NCI-H524 (cell line): ENCODE measurements at places on chromosomes 12 and 14.

DNA sequence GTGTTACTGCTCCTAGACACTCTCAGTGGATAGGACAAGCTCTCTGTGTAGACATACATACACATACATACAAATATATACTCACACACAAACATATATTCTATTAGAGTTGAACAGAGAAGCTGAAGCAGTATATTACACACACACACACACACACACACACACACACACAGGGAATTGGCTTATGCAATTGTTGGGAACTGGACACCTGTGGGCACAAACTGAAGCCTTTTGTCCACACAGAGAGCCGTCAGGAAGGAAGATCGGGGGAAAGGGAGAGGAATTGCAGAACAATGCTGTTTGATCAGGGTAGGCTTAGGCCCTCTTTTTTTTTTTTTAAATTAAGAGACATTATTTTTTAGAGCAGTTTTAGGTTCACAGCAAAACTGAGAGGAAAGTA, 180.7 kb upstream of the DDHD1 start:
- DNase-seq = no peak

GRCh38 chr12:50166799-50167048, 445 bp downstream of the CERS5 start:
- DNase-seq = no peak

GRCh38 chr14:100391724-100392123, 68.6 kb downstream of the SLC25A47 start:
- DNase-seq = peak; percentile 73

GRCh38 chr14:76713121-76713520, 48.1 kb upstream of the VASH1 start:
- DNase-seq = no peak

DNA sequence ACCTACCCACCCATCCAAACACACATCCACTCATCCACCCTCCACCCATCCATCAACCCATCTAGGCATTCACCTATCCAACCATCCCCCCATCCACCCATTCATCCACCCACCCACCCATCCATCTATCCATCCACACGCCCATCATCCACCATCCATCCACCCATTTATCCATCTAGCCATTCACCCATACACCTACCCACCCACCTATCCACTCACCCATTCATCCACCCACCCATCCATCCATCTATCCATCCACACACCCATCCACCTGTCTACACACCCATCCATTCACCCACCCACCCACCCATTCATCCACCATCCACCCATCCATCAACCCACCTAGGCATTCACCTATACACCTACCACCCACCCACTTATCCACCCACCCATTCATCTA, 72.6 kb upstream of the GALNT9 start:
- DNase-seq = no peak

- DNase-seq = peak; percentile 56
Observed at GRCh38 chr14:93219103-93219726, 12.2 kb downstream of the UBR7 start.

DNA sequence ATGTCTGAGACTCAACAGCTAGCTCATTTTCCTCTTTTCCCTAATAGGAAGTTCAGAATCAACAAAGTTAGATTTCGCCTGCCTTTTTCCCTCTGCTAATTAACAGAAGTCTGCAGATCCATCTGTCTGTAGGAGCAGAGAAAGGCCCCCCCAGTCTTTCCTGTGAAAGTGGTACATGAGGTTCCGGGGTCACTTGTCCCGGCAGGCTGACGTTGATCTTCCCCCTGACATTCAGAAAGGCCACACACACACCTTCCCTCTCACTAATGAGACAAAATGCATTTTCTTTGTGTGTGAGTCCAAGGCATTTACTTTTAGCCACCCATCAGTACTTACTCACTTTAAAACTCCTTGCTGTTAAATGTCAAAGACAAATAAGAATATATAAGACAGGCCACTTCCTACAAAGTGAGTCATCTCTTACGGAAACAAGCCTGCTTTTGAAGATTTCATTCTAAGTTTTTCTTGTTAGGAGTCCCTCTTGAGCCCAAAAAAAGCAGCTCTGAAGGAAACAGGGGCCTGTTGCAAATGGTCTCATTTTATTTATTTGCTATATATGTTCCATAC, 138.7 kb downstream of the TTC7B start:
- DNase-seq = no peak

DNA sequence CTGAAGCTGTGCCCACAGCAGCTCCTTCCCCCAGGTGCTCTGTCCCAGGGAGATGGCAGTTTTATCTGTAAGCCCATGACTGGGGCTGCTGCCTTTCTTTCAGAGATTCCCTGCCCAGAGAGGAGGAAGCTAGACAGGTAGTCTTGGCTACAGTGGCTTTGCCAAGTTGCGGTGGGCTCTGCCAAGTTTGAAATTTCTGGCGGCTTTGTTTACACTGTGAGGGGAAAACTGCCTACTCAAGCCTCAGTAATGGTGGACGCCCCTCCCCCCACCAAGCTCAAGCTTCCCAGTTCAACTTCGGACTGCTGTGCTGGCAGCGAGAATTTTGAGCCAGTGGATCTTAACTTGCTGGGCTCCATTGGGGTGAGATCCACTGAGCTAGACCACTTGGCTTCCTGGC, 124.7 kb downstream of the MSRB3 start:
- no peak for DNase-seq

DNA sequence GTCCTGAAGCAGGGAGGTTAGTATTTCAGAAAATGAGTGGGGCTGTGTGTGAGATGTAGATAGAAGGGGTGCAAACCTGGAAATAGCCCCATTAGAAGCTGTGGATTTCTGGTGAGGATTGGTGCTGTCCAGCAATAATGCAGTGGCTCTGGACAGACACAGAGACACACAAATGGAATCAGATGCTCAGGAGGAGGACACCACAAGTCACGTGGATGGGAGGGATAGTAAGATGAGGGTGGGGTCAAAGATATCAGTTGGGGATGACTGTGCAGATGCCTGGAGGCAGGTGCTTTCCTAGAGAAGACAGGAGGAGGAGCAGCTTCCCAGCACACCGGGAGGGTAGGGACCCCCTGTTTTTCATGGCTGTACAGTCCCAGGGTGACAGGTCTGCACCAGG, 136.5 kb downstream of the PLXNC1 start:
- no peak for DNase-seq

DNA sequence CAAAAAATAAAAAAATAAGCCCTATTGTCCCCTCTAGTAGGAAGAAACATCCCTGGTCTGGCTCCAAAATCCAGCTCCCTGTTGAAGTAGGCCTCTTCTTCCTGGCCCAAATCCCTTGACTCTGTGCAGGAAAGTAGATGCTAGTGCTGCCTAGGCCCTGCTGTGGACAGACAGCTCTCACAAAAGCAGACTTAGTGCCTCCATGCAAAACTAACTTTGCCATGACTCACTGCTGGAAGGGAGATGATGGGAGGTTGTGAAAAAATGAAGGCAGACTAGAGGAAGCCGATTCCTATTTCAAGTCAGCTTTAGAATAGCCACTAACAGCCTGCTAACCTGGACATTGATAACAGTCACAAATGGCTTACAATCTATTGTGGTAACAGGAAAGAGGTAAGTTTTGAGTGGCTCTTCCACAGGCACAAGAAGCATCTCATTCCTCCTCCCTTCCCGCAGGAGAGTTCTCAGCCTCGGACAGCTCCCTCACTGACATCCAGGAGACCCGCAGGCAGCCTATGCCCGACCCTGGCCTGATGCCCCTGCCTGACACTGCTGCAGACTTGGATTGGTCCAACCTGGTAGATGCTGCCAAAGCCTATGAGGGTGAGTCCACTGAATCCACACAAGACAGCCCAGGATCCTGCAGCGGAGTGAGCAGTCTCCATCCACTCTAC, 198.9 kb upstream of the RGS6 start:
- no peak for DNase-seq

GRCh38 chr12:28367326-28367725, 177.1 kb downstream of the CCDC91 start:
- DNase-seq = no peak

DNA sequence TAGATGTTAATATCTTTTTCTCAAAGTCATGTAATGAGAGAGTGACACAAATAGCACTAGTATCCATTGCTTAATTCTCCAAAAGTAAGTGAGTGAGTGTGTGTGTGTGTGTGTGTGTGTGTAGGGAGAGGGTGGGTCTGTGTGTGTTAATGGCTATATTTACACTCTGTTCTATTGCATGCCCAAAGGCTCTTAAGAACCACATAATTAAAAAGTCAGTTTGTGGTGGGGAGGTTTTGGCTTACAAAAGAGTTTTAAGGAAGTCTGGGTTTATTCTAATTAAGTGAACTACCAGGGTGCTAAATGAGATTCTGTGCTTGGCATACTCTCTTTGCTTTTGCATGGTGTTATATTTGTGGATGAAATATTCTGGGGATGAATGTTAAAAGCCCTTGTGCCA, 1897.6 kb upstream of the FLRT2 start:
- DNase-seq = peak; percentile 57

- no peak for DNase-seq
Observed at GRCh38 chr12:107335802-107336570, 242.6 kb upstream of the CRY1 start.

- DNase-seq = no peak
Observed at GRCh38 chr12:59820594-59821011, 224.8 kb downstream of the SLC16A7 start.

DNA sequence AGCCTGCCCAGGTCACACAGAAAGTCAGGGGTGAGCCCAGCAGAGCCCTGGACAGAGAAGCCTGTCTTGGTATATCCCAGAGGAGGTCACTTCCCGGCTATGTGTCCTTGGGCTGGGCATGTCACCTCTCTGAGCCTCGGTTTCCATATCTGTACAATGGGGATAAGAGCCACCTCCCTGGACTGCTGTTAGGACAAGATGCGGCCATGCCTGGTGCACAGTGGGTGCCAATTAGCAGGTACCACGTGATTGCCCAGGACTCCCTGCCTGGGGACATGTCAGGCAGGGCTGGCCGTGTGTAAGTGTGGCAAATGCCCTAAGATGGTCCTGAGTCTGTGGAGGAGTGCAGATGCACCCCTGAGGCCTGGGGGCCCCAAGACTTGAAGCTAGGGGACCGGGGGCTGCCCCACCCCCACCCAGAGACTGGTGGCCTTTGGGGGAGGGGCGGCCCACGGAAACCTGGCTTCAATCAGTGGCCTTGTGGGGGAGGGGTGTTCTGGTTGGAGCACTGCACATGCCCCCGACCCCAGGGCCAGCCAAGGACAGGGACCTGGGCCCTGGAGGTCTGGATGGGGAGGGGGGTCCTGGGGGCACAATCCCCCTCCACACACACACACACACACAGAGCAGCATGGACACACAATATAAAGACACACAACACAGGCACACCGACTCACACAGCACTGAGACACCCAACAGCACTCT, 878 bp downstream of the TMEM119 start:
- no peak for DNase-seq

DNA sequence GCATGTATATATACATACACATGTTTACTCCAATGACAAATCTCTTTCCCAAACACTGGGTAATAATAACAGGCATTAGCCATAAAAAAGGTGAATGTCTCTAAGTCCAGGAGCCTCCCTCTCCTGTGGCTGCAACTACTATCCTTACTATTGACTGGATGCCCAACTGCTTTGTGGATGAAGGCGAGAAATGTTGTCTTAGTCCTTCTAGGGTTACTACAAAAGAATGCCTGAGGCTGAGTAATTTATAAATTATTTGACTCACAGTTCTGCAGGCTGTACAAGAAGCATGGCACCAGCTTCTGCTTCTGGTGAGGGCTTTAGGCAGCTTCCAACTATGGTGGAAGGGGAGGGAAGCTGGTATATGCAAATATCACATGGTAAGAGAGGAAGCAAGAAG, 366.0 kb upstream of the DDHD1 start:
- no peak for DNase-seq

GRCh38 chr14:64636980-64637429, 67.2 kb upstream of the PLEKHG3 start:
- DNase-seq = no peak

GRCh38 chr14:76375947-76376404, at the start of gene ESRRB:
TSS of gene ESRRB (plus strand) at chr14:76376137. CDS start at chr14:76376402, 265 bp downstream.
- peak; percentile 83 for DNase-seq

- peak; percentile 83 for DNase-seq
Observed at GRCh38 chr12:93378998-93379325, 1.2 kb downstream of the NUDT4 start.

GRCh38 chr12:1812650-1813302, 7.6 kb upstream of the LRTM2 start:
- no peak for DNase-seq

DNA sequence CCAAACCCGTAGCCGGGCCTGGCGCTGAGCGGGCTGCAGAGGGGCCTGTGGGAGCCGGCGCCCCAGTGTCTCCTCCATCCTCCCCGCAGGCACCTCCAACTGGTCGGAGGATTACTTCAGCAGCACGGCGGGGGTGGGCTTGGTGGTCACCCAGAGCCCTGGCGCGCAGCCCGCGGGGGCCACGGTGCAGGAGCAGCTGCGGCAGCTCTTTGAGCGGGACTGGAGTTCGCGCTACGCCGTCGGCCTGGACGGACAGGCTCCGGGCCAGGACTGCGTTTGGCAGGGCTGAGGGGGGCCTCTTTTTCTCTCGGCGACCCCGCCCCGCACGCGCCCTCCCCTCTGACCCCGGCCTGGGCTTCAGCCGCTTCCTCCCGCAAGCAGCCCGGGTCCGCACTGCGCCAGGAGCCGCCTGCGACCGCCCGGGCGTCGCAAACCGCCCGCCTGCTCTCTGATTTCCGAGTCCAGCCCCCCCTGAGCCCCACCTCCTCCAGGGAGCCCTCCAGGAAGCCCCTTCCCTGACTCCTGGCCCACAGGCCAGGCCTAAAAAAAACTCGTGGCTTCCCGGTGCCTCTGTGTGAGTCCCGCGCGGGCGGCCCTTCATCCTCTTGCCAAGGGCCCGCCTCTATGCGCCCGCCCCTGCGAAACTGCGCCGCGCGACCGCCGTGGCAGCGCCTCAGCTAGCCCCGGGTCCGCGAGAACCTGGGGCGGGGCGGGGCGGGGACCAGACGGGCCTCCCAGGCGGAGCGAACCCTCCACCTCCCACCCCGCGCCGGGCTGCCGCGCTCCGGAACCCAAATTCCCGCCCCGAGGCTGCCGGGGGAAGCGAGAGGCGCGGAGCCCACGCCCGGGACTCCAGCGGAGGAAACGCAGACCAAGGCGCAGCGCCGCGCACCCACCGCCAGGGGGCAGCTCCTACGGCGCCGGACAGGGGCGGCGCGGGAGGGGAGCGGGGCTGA, 8.3 kb downstream of the PLD4 start:
- DNase-seq = peak; percentile 86

DNA sequence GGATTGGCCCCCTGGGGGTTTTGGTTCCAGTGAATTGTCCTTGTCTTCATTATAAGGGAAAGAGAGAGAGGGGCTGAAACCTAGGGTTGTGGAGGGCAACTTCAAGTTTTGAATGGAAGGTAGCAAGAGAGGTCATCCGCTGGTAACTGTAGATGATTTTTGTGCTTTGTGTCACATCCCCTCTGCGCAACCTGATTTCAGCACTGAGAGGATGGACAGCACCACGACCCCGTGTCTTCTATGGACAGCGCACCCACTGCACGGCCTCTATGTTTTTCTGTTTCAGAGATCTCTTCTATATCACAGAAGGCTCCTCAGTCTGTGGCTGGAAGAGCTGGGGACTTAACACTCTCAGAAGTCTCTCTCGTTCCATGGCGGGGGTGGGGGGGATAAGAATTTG, 127.0 kb upstream of the RPH3A start:
- no peak for DNase-seq

DNA sequence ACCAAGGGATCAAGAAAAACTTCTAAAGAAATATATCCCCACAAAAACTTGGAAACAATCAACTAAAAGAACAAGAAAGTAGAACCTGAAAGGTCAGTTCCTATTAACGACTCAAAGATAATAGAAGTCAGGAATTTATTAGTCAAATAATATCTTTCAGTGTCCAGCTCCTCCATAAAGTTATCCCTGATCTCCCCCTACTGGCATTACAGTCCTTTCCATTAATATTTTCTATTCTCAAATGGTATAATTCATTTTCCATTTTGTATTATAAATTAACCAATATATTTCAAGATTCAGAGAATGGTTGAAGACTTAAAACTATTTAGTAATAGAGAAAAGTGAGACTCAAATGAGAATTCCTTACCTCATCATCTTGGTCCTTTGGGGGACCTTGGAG, 11.6 kb upstream of the SUPT16H start:
- DNase-seq = no peak
